Large intestine (tissue), 12 donors: ENCODE measurements at places on chromosomes 5 and 9.

DNA sequence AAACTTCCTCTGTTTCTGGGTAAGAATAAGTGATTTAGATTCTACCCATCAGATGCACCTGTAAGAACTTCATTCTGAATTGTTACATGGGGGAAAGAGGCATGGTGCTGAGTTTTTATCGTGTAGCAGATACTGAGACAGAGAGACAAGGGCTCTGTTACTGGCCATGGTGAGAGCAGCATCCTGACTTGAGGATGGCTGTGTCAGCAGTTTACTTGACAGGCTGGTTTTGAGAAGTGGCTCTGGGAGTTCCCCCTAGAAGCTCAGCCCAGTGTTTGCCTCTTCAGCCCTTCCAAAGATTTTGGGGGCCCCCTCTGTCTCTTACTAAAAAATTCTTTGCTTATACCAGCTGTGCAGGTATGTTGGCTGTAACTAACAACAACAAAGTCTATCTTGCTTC, 510.5 kb downstream of the LRRC70 start:
- no peak for DNase-seq

GRCh38 chr5:55853041-55853670, 2.0 kb downstream of the IL31RA start:
- DNase-seq = no peak

- no peak for DNase-seq
Observed at GRCh38 chr9:81146684-81147337, 542.5 kb downstream of the TLE1 start.

GRCh38 chr9:137078701-137079400, 1.5 kb downstream of the UAP1L1 start:
- DNase-seq = no peak

GRCh38 chr5:63928451-63928850, 33.8 kb downstream of the HTR1A start:
- DNase-seq = no peak

DNA sequence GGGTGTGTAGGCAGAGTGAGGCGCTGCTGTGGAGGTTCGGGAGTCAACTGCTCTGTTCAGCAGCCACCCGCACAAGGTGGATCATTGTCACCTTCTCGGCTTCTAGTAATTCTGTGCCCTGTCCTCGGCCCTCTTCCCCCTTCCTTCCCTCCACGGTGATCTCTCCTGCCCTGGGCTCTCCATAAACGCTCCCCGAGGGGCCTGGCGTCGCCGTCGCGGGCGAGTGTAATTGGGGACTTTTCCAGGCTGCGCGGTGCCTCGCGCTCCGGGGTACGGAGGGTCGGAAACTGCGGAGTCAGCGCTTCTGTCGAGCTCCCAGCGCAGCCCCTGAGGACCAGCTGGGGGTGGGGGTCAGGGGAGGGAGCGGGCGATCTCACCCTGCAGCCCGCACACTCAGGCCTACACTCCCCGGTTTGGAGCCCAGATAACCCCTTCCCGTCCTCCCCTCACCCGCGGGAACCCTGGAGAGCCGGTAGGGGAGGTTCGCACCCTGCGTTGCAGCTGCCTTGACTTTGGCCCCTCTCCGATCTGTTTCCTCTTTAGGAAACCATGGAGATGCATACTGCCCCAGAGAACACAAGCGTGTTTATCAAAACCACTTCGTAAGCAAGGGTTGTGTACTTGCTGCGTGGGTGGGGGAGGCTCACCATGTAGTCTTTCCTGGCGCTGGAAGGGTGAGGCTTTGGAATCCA, 188.3 kb upstream of the ZNF618 start:
- DNase-seq = peak; percentile 22

DNA sequence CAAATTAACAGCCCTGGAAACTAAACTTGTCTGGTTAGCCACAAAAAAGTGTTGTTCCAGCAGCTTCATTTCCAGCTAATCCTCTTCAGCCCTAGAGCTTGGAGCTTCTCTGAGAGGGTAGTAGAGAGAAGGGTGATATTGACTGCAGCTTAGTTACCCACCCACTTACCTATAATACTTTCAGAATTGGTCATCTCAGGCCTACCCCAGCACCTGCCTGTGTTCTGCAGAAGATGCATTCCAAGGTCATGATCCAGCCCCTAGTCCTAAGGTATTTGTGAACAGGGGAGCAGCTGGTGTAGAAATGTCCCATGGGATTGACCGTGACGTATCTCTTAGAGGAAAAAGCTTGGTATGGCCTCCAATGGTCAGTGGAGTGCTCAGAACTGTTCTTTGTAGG, 289.0 kb downstream of the NR3C1 start:
- DNase-seq = no peak

DNA sequence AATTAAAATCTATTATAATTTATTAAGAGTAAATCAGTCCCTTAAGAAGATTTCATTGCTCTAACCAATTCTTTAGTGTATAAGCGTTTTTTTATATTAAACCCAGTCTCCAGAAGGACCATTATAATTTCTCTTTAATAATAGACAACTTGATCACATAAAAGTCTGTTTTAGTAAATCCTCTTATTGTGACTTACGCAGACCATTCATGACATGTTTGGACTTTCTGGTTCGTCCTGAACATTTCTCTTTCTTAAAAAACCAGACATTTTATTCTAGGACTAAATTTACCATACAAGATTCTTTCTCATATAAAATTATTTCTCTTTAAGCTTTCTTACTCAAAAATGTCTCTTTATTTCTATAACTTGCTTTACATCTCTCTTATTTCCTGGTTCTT, 196.2 kb upstream of the RAI14 start:
- DNase-seq = no peak

DNA sequence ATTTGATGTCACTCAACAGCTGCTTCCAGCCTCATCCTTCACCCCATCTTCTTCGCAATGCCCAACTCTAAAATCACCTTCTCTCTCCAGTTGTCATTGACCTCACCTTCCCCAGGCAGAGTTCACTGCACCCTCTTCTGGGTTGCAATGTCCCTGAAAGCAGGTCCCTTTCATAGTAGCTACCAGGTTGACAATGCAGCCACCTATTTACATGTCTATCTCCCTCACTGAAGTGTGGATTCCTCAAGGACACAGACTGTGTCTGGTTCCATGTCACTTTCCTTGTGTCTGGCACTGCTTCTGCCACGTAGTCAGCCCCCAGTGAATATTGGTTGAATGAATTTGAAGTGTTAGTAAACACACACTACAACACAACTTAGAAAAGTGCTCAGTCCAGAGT, 445.5 kb upstream of the WWC1 start:
- no peak for DNase-seq

DNA sequence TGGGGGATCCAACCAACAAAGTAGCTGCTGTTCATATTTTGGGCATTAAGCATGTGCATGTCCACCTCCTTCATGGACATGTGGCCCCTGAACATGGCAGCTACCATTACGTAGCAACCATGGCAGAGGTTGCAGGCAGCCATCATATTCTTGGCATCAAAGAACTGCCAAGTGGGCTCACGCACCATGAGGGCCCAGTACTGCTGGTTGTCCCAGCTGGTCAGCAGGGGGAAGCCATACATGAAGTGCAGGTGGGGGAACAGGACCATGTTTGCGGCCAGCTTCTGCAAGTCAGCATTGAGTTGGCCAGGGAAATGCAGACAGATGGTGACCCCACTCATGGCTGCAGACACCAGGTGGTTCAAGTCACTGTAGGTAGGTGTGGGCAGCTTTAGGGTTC, 9.5 kb downstream of the MTAP start:
- no peak for DNase-seq

GRCh38 chr9:110543631-110544051, 35.9 kb downstream of the SVEP1 start:
- DNase-seq = peak; percentile 6
